Kidney (tissue), 22 donors: ENCODE measurements at places on chromosomes 3 and 15. TPM values are rescaled to one million over a fixed set of nuclear protein-coding genes. Genes with fewer than 3 reads are reported as not detected.

DNA sequence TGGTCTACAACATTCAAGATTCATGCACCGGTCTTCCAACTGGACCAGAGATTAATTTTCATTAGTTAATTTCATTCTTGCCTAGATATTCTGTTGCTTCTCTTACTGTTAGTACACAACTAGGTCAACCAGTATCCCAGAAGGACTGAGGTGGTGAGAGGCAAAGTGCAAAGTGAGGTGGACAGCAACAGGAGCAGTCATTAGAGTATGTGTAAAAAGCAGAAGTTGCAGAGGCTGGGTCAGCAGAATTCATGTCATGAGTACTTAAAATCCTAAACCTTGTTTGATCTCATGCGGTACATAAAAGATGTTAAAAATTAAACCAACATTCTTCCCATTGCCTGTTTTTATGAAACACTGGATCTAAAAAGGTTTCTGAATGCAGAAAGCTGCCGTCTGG is 46.7 kb downstream of the PARP14 start:
- no peak for DNase-seq

DNA sequence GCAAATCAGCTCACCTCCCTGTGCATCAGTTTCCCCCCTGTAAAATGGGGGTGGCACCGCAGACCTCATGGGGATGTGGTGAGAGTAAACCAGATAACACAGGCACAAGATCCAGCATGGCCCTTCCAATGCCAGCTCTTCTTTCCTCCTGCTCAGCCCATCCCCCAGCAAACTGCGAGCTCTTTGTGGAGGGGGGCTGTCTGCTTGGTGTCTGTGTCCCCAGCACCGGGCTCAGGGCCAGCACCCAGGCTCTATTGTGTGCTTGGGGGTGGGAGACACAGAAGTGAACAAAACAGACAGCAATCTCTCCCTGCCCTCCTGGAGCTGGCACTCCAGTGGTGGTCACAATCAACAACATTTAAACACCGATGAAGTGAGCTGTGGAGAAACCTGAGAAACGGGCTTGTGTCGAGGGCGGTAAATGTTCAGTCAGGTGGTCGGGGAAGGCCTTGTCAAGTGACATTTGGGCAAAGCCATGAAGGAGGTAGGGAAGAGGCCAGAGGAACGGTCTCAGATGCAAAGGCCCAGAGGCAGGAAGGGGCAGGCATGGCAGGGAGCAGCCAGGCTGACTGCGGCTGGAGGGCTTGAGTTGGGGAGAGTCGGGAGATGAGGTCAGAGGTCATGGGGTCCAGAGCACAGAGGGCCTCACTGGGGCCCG is 28.4 kb downstream of the GRIP2 start:
- no peak for DNase-seq

- DNase-seq = no peak
Measured at GRCh38 chr3:148093753-148094152, 604.0 kb upstream of the AGTR1 start.

DNA sequence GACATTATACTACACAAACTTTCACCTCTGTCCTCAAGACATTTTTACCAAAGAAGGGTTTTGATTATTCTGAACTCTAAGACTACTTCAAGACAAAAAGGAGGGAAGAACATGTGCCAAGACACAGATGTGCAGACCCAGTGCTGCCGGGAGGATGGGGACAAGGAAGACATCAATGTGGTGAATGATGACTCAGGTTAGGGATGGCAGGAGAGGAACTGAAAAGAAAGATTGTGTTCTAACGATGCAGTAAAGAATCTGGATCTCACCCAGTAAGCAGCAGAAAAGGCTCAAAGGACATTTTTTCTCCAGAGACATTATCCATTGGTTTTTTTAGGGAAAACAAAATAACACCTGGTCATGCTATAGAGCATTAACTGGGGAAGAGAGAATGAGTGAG is 449.9 kb upstream of the NR2F2 start:
- no peak for DNase-seq

GRCh38 chr3:128178782-128179483 is 25.7 kb downstream of the EEFSEC start:
- DNase-seq = no peak

DNA sequence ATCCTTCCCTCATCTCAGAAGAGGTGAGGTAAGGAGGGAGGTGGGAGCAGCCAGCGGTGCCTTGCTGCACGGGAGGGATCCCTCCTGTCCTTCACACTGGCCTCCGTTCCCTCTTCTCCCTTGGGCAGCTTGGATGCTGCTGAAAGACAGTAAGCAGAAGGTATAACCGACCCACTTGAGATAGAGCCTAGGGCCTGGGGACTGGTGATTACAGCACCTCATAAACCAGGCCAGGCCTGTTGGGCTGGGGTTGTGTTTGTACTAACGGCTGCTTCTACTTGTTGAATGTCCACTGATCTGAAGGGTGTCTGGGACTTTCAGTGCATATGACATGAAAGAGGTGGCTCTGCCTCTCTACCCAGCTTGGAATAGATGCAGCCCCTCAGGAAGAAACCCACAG is 25.0 kb downstream of the SEMA6D start:
- DNase-seq = no peak

DNA sequence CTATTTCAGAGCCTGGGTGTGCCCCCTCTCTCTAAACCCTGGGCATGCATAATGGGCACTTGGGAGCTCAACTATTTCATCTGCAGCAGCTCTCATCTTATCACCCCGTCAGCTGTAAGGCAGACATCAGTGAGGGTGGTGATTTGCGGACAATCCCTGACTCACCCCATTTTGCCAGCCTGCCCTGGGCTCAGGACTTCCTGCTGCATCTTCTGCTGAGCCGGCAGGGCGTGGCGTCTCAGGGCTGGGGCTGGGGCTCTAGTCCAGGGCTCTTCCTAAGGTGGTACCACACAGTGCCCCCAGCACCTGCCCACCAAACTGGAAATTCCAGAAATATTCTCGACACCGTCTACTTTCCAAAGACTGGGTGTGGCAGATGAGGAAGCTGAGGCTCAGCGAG is 925 bp upstream of the PSTPIP1 start:
- no peak for DNase-seq

GRCh38 chr15:61083788-61084134 is 145.3 kb downstream of the RORA start:
- no peak for DNase-seq

DNA sequence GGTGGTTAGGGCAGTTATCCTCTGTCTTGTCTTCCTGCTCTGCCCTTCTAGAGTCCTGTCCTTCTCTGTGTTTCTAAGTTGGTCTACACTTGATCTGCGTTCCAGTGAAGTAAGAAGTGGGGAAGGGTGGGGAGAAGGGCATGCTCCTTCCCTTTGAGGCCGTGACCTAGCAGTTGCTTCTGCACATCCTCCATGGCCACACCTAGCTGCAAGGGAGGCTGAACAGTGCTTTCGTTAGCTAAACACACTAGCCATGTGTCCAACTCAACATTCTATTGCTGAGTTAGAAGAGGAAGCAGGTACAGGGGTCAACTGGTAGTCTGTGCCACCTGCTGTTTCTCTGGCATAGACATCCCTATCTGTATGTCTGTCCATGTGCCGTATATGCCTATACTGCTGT is 94.5 kb downstream of the LARS2 start:
- no peak for DNase-seq

GRCh38 chr15:42919799-42920518 is 619 bp downstream of the TTBK2 start:
- DNase-seq = peak; percentile 57

DNA sequence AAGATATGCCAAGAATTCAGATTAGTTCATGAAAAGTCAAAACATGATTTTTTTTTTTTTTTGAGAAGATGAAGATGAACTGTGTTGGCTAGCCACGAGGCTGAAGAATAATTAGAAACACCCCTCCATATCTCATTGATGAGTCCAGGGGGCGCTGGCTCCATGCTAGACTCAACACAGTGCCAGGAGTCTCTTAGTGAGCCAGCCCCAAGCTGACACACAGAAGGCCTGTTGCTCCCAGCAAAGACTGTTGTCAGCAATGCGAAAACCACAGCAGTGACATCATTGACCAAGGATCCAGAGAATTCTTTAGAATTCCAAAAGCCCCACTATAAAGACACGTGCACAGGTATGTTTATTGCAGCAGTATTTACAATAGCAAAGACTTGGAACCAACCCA is 185.2 kb downstream of the ANXA2 start:
- no peak for DNase-seq

DNA sequence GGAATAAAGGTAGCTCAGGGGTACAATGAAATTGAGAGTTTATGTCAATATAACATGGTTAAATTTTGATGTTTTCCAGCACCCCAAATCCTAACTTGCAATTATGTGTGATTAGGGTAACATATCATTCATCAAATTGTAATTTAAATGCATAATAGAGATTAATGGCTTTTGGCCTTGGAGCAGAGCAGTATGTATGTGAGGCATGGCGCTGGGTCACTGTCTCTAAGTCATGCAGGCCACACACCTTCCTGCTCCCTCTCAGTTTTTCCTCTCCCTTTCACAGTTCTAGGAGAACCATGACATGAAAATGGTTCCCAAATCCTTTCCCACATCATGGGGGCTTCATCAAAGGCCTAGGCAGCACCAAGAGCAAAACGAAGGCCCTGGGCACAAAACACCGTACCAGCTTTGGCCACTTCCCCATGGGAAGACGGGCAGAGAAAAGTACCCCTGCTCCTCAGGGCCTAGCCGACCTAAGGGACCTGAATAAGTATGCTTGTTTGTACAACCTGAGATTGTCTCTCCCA is 3.9 kb upstream of the SRP14 start:
- DNase-seq = no peak

- DNase-seq = no peak
Measured at GRCh38 chr3:171755015-171755589, 55.2 kb downstream of the PLD1 start.

Gene GOLGA6A
- total RNA-seq = 0.06 TPM

Gene MESP2
- 0.47 TPM for total RNA-seq

Gene CASR
- 72.8 TPM for total RNA-seq

Gene CHAC1
- total RNA-seq = 4.7 TPM
